Vagina (tissue), 2 donors: ENCODE measurements at places on chromosomes 2 and 18. TPM values are rescaled to one million over a fixed set of nuclear protein-coding genes. Genes with fewer than 3 reads are reported as not detected.

- no peaks in the 10 kb centered on the region for H3K36me3 ChIP-seq
- no peak for DNase-seq
- no peak overlapping the region for H3K27ac ChIP-seq
- H3K4me3 ChIP-seq, result no peak overlapping the region
Observed at GRCh38 chr18:59801576-59801975, 98.2 kb upstream of the PMAIP1 start.

- no peaks in the 10 kb centered on the region for H3K36me3 ChIP-seq
- no peak for DNase-seq
- no peaks in the 10 kb centered on the region for H3K27me3 ChIP-seq
- H3K4me3 ChIP-seq, result no peak overlapping the region
- H3K27ac ChIP-seq, result peak overlapping the region; percentile 46
Observed at GRCh38 chr2:239716536-239717318, 308.4 kb downstream of the NDUFA10 start.

DNA sequence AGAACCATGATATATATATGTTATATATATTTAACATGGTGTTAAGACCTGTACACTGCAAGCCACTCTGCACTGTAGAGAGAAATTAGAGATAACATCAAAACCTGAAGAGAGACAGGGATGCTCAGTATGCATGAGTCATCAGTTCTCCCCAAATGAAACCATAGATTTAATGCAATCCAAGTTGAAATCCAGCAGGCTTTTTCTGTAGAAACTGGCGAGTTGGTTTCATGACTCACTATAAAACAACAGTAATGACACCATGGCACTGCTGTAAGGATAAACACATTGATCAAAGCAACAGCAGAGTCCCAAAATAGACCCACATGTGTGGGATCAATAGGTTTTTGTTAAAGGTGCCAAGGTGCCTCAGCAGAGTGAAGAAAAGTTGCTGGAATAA, 65.8 kb downstream of the RTP5 start:
- DNase-seq, result no peak
- H3K36me3 ChIP-seq, result no peaks in the 10 kb centered on the region
- H3K27ac ChIP-seq, result no peak overlapping the region
- peaks cover 22% of the 10 kb centered on the region for H3K4me1 ChIP-seq

DNA sequence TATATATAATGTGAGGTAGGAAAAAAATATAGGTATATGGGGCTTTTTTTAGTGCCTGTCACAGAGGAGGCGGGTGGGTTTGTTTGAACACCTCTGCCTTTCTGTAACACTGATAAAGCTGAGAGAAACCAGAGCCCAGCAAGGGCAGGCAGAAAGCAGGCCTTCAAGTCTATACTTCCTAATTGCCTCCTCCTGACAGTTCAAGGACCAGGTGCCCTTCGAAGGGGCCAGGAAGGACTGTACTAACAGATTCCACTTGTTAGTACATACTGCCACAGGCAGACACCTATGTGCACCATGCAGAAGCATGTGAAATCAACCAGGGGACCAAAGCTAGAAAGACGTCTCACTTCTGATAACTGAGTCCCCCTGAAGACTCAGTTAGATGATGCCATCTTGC, 13.8 kb downstream of the SLC1A4 start:
- H3K27me3 ChIP-seq, result no peaks in the 10 kb centered on the region
- peaks cover 16% of the 10 kb centered on the region for H3K4me1 ChIP-seq
- peaks cover 8% of the 10 kb centered on the region for H3K36me3 ChIP-seq
- H3K27ac ChIP-seq, result no peak overlapping the region

GRCh38 chr18:36536426-36536825, 238.9 kb downstream of the FHOD3 start:
- no peaks in the 10 kb centered on the region for H3K36me3 ChIP-seq
- H3K4me1 ChIP-seq, result no peaks in the 10 kb centered on the region
- peak; percentile 40 for DNase-seq
- no peak overlapping the region for H3K4me3 ChIP-seq

DNA sequence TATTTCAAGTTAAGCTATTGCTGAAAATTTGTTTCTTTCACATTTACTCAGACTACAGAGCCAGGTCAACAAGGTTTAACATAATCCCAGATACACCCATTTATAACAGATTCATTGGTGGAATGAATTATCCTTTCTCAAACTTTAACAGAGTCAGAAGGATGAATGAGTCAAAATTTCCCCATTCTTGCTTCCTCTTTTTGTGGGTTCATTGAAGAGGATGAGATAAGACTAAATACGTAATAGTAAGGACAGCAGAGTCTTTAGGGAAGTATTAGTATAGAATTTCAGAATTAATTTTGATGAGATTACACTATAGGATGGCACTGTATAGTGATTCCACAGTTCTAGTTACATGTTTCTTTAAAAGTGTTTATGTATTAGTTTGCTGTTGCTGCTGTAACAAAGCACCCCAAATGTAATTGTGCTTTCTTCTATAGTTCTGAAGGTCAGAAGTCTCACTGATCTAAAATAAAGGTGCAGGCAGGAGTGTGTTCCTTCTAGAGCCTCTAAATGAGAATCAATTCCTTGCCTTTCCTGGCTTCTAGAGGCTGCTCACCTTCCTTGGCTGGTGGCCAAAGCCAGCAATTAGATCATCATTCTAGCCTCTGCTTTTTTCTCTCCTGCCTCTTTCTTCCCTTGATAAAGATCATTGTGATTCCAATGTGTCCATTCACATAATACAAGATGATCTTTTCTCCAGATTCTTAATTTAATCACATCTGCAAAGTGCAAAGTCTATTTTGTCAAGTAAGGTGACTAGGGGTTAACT, 309.3 kb upstream of the PIK3C3 start:
- H3K4me3 ChIP-seq, result no peak overlapping the region
- H3K4me1 ChIP-seq, result no peaks in the 10 kb centered on the region
- no peaks in the 10 kb centered on the region for H3K27me3 ChIP-seq
- no peak for DNase-seq

DNA sequence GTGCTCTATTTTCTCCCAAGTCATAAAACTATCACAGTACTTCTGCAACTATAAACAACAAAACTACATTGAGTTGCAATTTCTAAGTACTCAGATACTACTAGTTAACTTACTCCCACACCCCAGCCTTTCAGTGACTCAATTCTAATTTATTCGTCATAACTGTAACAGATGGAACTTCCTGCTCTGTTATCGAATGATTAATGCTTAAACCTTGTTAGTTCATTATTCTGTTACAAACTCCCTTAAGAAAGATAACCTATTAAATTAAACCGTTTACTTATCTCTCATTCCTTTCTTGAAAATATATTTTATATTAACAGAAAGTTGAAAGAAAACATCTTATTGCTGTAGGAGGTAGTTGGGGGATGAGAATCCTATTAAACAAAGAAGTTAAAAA, 17.0 kb downstream of the TNFAIP6 start:
- no peaks in the 10 kb centered on the region for H3K4me1 ChIP-seq
- no peak for DNase-seq
- H3K27me3 ChIP-seq, result no peaks in the 10 kb centered on the region
- H3K36me3 ChIP-seq, result no peaks in the 10 kb centered on the region

The SLC20A1 gene
- 36.6 TPM for total RNA-seq

The CACNB4 gene
- total RNA-seq, result 4.9 TPM

The ABI2 gene
- 31.7 TPM for total RNA-seq

The CNRIP1 gene
- total RNA-seq, result 43.2 TPM

The NEUROD1 gene
- total RNA-seq, result not detected

- no peaks in the 10 kb centered on the region for H3K27me3 ChIP-seq
- no peak overlapping the region for H3K27ac ChIP-seq
- H3K4me3 ChIP-seq, result no peak overlapping the region
- DNase-seq, result no peak
Observed at GRCh38 chr2:213068676-213069359, 82.6 kb downstream of the IKZF2 start.

The EIF2B4 gene
- 37.1 TPM for total RNA-seq

GRCh38 chr18:41917181-41917580, 37.9 kb upstream of the PIK3C3 start:
- DNase-seq, result no peak
- no peak overlapping the region for H3K27ac ChIP-seq
- no peaks in the 10 kb centered on the region for H3K27me3 ChIP-seq
- H3K36me3 ChIP-seq, result no peaks in the 10 kb centered on the region
- no peaks in the 10 kb centered on the region for H3K4me1 ChIP-seq
- no peak overlapping the region for H3K4me3 ChIP-seq
